IPS-NIHi11 (cell line): ENCODE measurements at places on chromosomes 1 and 21.

DNA sequence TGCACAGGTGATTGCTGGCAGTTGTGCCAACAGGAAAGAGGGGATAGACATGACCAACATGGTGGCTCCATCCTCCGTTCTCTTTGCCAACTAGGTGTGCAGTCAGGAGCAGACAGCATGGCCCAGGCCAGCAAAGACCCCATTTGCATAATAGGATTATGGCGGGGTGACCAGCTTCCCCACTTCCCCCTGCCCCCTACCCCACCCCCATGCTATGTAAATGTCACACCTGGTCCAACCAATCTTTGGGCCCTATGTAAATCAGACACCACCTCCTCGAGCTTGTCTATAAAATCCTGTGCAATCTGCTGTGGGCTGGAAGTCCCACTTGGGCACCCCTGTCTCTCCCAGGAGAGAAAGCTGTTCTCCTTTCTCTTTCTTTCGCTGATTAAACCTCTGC, 146.0 kb downstream of the SLC30A10 start:
- DNase-seq, result no peak

- DNase-seq, result no peak
These were observed 21.3 kb downstream of the FMO2 start for GRCh38 chr1:171206204-171206977.

GRCh38 chr21:34157521-34157920, 84.1 kb downstream of the MRPS6 start:
- no peak for DNase-seq

- DNase-seq, result no peak
These were observed 111.0 kb downstream of the TAS1R2 start for GRCh38 chr1:18748435-18748834.

DNA sequence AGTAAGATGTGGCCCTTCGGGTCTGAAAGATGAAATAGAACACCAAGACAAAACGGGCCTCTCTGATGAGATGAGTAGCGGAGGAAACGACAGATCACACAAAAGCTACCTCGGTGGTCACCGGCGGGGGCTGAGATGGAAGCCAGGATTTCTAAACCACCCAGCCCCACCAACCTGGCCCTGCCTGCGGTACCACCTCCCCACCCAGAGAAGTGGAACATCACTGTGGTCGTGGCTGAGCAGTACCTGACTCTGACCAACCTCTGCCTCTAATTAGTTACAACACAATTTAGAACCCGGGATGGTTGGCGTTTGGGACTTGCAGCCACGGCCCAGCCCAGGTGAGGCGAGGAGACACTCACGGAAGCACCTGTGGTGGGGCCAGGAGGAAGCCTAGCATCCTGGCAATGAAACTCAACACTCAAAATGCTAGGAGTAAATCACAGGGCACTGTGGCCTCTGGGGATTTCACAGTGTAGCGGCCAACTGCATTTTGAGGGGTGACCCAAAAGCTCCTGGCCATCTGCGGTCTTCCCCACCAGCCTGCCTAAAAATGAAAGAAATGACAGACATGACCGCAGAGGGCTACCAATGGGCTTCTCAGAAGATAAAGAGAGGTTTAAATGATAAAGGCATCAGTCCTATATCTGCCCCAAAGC, 73.4 kb downstream of the ITPKB start:
- DNase-seq, result no peak
